Hippocampal formation (tissue), 2 donors: ENCODE measurements at places on chromosomes 11 and 22.

DNA sequence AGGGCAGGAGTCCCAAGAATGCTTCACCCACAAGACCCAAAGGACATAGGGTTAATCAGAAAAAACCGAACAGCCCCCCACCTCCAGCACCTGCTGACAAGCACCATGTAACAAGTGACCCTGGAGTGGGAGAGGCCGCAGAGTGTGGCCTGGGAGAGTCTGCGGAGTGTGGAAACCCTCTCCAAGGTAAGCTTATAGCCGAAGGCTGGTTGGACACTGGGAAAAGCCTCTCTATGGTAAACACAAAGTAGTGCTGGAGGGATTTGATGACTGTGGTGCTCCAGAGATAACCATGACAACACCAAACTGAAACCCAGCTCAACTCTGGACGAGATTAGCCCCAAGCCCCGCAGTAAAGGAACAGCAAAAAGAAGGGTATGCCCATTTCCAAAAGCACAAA, 19.2 kb downstream of the ASCL2 start:
- DNase-seq = no peak

DNA sequence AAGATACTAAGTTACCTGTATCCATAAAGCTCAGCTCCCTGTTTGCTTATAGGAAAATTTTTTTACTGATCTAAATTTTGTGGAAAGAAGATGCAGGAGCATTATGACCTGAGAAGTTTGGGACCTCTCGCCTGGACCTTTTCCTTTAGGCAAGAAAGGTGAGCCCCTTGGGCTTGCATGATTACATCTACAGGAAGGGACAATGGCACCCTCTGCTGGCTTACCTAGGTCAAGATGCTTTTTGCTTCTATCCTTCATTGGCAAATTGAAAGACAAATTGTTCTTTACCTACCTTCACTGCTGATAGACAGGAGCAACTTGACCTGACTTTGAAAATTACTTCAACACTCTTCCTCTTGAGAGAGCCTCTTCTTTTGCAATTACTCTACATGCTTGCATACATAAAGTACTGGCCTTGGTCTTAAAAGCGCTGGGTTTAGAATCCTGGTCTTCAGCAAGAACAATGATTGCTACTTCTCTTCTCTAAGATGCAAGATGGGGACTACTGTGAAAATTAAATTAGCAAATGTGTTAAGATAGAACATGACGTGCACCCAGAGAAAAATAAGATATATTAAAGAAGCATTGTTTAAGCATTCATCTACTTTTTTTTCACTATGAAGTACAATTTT, 147.2 kb downstream of the TRPC6 start:
- DNase-seq = no peak

DNA sequence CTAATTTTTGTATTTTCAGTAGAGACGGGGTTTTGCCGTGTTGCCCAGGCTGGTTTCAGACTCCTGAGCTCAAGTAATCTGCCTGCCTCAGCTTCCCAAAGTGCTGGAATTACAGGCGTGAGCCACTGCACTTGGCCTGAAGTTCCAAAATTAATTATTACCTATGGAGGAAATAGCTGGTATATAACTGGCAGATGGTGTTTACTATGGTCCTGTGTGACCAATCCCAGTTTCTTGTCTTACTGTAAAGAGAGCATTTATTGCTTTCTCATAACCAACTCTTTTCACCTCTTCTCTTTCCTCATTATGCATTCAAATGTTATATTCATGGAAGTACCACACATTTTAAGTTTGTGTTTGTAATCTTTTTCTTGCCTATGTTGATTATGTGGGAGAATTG, 24.2 kb upstream of the ACAT1 start:
- no peak for DNase-seq

- DNase-seq = no peak
Observed at GRCh38 chr22:48937032-48937639, 890.5 kb downstream of the BRD1 start.

DNA sequence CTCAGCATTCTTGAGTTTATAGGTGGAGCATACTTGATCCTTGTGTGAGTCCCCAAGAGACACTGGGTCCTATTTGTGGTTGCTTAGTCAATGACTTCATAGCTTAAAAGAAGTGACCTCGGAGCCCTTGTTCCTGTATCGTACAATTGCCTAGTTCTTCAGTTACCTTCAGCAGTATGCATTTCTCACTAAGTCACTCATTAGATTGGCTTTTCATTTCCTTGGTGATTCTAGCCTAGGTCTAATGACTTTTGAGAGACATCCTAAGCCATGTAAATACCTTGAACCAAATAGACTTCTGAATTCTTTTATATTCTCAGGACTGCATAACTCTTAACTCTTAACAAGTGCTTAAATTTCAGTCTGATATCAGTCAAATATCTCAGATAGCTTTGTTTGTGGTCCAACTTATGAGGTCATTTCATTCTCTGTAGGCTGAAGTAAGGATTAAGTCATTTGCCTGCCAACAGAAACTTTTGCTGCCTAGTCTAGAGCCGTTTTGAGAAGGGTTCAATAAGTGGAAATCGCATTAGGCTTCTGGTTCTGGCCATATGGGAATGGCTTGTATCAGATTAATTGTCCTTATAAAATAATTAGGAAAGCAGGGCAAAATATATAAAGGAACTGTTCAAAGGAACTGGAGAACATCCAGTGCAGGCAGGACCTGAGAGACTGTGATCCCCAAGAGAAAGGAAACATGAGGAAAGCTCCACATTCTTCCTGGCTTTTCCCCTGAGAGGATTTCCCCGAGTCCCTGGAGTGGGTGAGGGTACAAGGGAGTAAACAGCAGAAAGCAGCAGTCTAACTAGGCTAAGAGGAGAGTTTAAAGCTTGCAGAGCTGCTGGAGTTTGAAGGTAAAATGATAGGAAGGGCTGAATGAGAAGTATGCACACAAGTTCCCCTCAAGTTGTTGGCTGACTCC, 39.9 kb downstream of the TRAF6 start:
- DNase-seq = no peak

GRCh38 chr11:128480066-128480465, 107.3 kb downstream of the ETS1 start:
- no peak for DNase-seq

- DNase-seq = no peak
Observed at GRCh38 chr11:71203681-71204080, 48.7 kb downstream of the SHANK2 start.

- no peak for DNase-seq
Observed at GRCh38 chr11:87219266-87219665, 181.5 kb downstream of the TMEM135 start.

GRCh38 chr22:17896586-17896985, 122.3 kb upstream of the BID start:
- no peak for DNase-seq

- no peak for DNase-seq
Observed at GRCh38 chr11:33259869-33260268, 2.7 kb downstream of the HIPK3 start.

DNA sequence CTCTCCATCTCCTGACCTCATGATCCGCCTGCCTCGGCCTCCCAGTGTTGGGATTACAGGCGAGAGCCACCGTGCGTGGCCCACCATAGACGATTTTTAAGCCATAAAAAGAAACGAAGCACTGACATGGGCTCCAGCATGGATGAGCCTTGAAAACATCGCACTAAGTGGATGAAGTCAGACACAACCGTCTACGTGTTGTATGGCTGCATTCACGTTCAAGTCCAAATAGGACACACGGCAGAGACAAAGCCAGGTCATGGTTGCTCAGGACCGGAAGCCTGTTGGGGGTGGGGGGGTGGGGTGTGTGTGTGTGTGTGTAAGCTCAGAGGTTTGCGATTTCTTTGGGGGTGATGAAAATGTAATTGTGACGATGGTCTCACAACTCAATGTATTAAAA, 10.0 kb downstream of the RRP7A start:
- DNase-seq = no peak

DNA sequence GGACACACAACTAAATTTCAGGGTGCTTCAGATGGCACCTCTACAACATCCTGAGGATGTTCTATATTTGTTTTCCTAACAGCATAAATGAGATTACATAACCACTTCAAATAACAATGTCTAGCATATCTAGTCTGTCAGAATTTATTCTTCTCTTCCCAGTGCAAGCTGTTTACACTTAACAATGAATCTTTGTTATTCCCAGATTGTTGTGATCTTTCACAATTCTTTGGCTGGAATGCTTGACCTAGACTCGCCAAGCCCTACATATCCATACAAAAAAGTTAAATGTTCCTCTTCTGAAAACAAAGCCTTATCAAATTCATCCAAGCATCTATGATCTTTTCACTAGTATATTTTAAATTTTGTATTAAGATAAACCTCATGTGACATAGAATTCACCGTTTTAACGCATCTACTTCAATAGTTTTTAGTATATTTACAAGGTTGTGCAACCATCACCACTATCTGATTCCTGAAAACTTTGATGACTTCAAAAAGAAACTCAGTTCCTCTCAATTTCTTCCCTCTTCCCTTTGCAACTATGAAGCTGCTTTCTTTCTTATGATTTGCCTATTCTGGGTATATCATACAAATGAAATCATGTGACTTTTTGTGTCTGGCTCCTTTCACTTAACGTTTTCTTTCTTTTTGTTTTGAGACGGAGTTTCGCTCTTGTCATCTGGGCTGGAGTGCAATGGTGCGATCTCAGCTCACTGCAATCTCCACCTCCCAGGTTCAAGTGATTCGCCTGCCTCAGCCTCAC, 61.7 kb upstream of the CHRNA10 start:
- DNase-seq = no peak

GRCh38 chr11:83161610-83162199, 4.8 kb downstream of the PCF11 start:
- DNase-seq = no peak

- DNase-seq = no peak
Observed at GRCh38 chr22:17064498-17065100, 20.2 kb upstream of the IL17RA start.

- DNase-seq = peak; percentile 62
Observed at GRCh38 chr11:100687630-100688395, 725 bp downstream of the ARHGAP42 start.

DNA sequence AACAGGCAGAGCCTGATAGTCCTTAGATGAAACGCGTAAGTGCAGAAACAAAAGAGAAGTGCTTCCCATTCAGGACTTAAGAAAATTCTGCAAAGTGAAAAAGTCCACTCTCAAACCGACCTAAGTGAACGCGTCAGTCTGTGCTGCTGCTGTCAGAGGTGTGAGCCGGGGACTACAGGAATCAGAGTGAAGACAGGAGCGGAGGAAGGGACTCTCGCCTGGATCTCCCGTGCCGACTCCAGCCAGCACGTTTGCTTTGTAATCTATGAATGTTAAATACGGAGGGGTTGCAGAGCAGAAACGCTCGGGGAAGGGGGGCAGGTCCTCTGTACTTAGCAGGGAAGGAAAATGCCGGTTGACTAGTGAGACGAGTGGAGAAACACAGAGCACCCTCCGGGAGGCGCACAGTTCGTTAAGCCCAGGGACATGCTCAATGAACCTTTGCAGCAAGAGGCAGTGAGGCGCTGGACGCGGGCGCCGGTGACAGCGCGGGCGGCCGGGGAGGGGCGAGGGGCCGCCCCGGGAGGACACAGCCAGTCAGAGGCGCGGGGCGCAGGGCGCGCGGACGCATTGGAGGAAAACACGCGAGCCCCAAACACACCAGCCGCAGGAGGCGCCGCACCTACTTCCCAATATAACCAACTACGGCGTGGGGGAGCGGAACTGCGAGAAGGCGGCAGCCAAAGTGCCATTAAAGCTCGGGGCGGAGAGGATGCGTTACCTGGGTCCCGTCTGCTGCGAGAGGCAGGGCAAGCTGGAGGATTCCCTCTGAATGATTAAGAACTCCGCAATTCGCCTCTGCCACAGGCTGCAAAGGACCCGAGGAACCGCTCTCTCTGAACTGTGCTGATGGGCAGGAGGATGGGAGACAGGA, at the start of gene CNTN5:
TSS of gene CNTN5 (plus strand) at position 598 of the 874 bp plus-strand sequence.
- DNase-seq = peak; percentile 68

DNA sequence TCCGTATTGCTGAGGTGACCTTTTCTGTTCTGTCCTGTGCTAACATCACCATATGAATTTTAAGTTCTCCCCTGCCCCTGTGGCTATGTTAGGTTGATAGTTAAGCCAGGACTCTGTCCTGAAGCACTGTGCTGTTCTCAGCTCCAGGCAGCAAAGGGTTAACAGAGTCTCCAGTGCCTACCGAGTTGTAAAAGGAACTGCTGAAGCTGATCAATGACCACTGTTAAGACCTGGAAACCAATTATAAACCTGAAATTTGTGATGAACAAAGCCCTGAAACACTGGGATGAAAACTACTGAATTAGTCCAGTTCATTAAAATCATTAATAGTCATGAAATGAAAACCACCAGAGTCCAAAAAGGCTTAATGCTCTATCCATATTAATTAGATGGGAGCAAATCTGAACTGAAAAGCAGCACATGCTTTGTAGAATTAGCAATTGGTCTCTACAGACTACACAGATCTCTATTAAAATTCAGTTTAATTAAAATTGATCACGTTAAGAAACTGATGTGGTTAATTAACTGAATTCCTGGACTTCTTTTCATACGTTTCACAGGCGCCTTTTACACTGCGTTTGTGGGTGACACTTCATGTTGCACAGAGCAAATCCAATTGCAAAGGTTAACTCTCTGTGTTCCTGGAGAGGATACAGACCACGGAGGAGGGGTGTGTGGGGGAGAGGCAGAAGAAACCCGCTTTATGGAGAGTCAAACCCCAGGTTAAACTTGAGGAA, 188.5 kb upstream of the MPPED2 start:
- DNase-seq = peak; percentile 34

DNA sequence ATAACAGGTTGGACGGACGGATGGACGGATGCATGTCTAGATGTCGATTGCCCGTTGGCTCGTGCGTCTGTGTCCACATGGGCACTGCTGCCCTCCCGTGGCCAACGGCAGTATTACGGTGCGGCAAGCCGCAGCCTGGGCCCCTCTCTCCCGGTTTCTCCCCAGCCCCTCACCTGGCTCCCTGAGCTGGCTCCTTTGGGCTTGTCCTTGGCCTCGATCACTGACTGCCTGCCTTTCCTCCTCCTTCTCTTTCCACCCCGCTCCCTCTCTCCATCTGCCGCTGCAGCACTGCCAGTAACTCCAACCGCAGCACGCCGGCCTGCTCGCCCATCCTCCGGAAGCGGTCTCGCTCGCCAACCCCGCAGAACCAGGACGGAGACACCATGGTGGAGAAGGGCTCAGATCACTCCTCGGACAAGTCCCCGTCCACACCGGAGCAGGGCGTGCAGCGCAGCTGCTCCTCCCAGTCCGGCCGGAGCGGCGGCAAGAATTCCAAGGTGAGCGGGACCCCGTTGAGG, 77.3 kb downstream of the SCN3B start:
- peak; percentile 37 for DNase-seq

- DNase-seq = no peak
Observed at GRCh38 chr11:132158696-132159095, 788.3 kb downstream of the NTM start.

DNA sequence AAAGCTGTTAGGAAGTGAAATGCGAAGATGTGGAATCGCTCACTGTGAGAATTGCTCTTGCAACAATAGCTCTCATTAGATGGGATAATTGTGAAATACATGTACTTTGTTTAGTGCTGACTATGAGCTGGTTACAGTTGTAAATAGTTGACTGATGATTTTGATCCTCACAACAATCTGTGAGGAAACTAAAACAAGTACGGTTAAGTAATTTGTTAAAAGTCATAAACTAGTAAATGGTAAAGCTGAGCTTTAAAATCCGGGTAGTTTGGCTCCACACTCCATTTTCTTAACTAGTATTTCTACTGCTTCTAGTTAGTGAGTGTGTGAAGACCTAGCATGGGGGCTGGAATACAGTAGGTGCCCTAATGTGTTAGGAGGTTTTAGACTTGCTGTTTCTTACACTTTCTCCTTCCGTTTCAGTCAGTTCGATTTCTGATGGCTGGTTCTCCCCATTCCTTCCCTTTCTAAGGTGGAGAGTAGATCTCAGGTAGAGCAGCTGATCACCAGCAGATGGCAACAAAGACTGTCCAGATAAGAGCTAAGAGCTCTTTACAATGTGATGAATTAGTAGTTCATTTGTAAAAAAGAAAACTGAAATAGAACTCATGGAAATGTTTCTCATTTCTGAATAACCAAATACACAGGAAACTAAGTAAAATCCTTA, 16.3 kb upstream of the CYP2R1 start:
- DNase-seq = peak; percentile 46
